NCI-H226 (cell line): ENCODE measurements at places on chromosomes 4 and X.

GRCh38 chr4:59570860-59571476 is 1629.2 kb upstream of the ADGRL3 start:
- DNase-seq: no peak

DNA sequence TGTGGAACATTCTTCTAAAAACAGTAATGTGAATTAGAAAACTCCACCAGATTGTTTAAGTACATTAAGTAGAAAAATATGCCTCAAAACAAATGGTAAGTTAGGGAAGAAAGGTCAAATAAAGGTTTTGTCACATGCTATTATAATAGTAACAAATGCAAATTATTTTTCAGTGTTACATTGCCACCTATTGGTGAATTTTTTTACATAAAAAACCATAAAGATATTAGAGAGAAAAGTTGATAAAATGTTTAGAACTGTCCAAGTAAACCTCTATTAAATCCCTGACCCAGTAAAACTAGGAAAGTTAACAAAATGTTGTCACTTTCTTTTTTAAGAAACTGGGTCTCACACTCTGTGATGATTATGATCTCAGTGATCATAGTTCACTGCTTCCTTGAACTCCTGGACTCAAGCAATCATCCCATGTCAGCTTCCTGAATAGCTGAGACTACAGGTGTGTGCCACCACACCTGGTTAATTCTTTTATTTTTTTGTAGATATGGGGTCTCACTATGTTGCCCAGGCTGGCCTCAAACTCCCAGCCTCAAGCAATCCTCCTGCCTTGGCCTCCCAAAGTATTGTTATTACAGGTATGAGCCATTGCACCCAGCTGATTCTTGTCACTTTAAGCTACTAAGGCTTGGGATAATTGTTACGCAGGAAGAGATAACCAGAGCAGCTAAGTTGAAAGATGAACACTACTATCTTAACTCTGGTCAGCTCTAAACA is 157.6 kb downstream of the ATRX start:
- no peak for DNase-seq

- DNase-seq: no peak
These were observed 58.0 kb upstream of the SHOX start for GRCh38 chrX:572538-573124.

DNA sequence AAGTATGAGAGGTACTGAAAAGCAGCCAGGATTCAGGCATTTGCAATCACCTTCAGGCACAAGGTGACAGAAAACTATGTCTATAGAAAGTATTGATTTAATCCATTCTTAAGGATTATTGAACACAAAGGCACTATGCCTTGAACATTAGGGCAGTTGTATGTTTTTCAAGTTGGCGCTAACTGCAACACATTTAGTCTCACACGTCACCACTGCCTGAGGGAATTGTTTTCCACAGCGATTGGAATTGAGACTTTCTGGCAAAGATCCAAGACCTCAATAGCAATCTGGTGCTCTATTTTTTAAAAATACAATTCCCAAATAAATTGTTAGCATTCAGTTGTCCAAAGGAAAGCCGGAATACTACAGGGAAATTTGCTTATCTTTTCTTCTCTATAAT is 52.7 kb upstream of the FTHL17 start:
- no peak for DNase-seq

DNA sequence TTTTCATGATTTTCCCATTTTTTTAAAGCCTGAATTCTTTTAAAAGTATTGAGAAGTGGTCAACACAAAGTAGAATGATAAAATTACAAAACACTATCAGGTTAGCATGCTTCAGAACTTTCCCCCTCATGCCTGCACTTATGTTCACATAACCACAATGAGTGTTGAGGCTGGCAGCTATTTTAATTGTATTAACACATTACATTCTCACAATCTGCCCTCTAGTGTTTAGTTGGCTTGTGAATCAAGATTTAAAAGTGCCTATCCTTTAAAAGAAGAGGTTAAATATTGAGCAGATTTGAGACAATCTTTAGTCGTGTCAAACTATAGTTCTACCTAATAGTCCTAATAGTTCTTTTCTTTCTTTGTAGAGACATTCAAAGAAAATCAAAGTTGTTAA is 93.6 kb upstream of the NAP1L5 start:
- DNase-seq: peak; percentile 31

DNA sequence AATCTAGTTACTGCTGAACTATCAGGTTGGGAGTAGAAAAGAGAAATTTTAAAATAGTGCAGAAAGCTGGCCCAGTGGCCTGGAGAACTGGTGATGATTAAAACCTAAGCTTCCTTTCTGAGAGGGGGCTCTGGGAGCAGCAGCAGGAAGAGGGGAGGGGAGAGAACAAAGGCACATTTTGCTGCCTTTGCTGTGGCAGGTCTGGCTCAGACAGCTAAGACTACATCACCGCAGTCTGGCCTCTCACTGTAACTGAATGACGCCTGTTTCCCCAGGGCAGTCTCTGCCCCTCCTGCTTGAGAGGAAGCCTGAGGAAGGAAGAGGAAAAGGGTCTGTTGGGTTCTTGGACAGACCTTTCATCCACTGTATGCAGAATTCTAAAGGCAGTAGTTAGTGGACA is 148.5 kb downstream of the FRAS1 start:
- no peak for DNase-seq

- DNase-seq: no peak
These were observed 128.0 kb downstream of the CPE start for GRCh38 chr4:165506849-165507248.

DNA sequence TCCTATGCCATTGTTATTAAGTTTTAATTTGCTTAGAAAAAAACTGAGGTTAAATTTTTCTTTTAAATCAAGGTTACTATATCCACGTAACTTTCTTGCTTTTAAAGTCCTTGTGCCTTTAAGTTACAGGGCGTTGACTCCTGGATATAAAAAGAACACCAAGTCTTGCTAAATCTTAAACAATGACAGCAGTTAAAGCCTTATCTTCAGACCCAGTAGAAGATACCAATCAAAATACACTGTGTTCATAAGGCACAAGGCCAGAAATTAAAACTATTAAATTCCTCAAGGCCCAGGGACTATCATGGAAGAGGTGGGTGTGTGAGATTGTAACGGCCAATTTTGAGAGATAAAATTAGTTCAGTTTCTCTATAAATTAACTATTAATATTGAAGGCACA is 60.4 kb downstream of the PAGE2 start:
- DNase-seq: no peak

GRCh38 chr4:163515198-163515597 is 20.7 kb downstream of the TMA16 start:
- no peak for DNase-seq

DNA sequence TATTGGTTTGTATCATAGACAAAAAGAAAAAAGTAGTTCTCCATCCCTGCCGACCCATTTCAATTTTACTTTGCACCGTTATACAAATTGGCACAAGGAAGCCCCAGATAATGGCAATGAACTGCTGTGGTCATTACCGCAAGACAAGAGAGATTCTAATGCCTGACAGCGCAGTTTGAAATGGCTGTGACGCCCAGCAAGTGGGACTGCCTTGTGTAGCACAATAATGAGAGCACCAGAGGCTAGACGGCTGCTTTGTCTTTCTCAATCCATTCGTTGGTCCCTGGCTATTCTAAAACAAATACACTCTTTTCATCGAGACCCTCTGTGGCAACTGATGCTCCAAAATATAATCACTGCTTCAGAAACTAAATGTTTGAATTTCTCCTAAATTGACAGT is 192.4 kb upstream of the NEIL3 start:
- no peak for DNase-seq

- DNase-seq: peak; percentile 5
These were observed 30.9 kb upstream of the HHIP start for GRCh38 chr4:144614850-144615585.

- DNase-seq: no peak
These were observed 178.9 kb downstream of the MGST2 start for GRCh38 chr4:139844459-139845036.

DNA sequence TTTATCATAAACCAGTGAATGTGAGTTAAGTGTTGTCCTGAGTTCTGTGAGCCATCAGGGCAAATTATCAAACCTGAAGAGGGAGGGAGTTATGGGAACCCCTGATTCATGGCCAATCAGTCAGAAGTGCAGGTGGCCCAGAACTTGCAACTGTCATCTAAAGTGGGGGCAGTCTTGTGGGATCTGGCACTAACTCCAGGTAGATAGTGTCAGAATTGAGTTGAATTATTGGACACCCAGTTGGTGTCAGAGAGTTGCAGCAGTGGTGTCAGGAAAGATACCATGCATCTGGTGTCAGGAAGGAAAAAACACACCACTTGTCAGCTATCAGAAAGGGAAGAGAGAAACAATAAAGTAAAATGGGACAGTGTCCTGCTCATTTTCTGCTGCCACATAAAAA is 8.4 kb downstream of the CORIN start:
- DNase-seq: no peak

DNA sequence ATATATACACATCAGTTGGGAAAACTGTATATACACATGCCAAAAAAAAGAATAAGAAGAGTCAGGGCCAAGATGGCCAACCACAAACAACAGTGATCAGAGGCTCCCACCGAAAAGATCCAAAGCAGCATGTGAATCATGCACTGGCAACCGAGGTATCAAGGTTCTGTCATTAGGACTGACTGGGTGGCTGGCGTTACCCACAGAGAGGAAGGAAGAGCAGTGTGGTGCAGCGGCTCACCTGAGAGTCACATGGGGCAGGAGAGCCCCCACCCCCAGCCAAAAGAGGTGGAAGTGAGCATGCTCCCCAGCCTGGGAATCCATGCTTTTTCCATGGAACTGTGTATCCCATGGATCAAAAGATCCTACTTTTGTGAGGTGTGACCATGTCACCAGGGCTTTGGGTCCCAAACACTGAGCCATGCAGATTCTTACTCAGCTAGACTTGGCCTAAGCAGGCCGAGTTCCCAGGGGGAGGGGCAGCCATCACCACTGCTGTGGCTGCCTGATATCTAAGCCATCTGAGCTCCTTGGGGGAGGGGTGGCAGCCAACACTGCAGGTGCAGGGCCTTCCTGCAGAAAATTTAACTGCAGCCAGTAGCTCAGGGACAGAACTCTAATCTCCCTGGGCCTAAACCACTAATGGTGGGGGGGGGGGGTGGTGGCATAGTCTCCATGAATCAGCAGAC is 52.8 kb downstream of the P2RY10 start:
- no peak for DNase-seq

DNA sequence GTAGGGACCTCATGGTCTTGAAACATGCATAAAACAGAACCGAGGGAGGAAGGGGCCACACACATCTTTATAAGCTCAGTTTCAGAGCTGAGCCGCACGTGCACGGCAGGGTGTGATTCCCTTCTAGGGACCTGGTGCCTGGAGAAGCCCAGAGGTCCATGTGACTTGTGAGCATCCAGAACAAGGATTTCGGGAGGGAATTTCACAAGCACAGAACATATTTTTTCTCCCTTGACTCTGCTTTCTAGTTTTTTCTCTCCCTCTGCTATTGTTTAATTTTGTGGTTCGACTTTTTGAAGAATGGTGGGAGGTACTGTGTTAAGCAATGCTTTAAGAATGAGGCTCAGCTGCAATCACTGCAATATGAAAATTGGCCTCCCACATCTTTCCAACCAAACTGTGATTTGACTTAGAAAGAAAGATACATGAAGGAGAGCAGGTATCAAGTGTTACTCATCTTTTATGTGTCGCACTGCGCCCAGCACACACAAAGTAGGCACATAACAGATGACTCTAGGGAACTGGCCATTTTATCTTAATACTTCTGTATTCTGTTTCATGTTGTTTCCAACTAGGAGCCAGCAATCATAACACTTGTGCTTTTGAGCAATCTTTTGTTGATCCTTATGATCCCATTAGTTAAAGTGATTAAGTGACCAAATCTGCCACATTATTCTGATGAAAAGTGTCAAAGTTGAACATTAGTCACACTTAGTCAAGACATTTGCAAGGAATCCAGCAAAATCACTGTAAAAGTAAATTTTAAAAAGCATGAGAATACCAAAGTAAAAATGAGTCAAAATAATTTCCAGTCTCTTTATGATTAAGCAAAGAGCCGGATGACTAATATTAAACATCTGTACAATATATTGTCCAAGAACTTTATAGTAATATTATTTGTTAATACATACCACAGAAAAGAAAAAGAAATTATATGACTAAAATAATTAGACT is 86.4 kb downstream of the SHISA3 start:
- DNase-seq: peak; percentile 29

GRCh38 chr4:177419434-177419833 is 22.8 kb downstream of the AGA start:
- DNase-seq: no peak

- DNase-seq: peak; percentile 93
These were observed 224.0 kb downstream of the APBB2 start for GRCh38 chr4:40990236-40990898.

GRCh38 chr4:112176596-112176995 is 31.3 kb downstream of the FAM241A start:
- no peak for DNase-seq

- DNase-seq: no peak
These were observed 9.3 kb upstream of the CNGA2 start for GRCh38 chrX:151725338-151725614.

DNA sequence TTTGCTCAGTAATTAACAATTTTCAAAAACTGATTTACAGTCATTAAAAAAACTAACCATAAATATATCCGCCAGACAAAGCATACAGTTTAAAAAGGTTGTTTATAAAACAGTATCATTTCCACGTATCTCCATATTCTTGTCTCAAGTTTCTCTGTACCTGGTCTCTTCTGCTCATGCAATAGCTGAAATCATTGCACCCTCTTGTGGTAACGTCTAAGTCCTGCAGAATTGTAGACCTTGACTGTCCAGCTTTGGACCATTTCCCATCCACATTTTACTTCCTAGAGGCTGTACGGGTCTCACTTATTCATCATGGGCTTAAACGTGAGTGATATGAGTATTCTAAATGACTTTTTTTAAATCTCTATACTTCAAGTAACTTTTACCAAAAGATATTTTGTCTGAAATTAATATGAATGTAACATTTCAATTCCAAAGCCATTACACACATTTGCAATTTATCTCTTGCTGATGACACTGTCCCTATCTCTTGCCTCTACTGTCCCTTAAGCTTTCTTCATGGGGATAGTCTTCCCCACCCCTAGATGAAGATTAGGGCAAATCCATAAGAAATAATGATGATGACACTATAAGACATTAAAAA is 118.5 kb downstream of the BTC start:
- peak; percentile 27 for DNase-seq

DNA sequence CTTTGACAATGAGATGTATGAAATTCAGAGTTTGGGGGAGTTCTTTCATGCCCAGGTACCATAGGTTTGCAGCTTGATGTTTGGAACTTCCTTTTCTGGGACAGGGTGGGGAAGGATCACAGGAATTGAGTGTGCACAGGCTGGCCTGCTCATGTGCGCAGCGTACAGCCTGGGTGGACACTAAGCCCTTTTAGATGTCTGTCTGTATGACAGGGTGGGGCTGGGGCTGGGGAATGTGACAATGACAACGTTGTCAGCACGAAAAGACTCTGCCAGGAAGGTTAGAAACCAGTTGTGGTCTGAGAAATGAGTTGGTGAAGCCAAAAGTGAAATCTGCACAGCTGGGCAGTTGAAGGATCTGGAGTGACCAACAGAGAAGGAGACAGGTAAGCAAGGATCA is 47.4 kb downstream of the WWC2 start:
- no peak for DNase-seq

- DNase-seq: no peak
These were observed 6.6 kb upstream of the HPGDS start for GRCh38 chr4:94349193-94349592.

GRCh38 chrX:77444075-77444474 is 3.1 kb upstream of the FGF16 start:
- no peak for DNase-seq
